ENCODE measurements at places on chromosomes 1 and 21.

DNA sequence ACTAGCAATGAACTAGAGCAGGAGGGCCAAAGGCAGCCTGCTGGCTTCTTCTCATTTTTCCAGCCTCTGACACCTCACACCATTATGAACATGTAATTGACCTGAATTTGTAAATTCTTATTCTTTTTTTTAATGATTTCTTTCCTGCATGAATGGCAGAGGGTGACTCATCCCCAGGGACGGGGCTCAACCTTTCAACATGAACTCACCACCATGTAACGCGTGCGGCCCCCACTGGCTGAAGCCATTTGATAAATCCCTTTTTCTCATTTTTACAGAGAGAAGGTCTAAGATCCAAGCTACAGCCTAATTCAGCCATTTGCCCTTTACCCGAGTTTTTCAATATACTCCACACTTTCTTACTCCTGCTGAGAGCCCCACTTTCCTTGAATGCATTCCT lies 9.3 kb upstream of the ETS2 start:
- no peak for DNase-seq

DNA sequence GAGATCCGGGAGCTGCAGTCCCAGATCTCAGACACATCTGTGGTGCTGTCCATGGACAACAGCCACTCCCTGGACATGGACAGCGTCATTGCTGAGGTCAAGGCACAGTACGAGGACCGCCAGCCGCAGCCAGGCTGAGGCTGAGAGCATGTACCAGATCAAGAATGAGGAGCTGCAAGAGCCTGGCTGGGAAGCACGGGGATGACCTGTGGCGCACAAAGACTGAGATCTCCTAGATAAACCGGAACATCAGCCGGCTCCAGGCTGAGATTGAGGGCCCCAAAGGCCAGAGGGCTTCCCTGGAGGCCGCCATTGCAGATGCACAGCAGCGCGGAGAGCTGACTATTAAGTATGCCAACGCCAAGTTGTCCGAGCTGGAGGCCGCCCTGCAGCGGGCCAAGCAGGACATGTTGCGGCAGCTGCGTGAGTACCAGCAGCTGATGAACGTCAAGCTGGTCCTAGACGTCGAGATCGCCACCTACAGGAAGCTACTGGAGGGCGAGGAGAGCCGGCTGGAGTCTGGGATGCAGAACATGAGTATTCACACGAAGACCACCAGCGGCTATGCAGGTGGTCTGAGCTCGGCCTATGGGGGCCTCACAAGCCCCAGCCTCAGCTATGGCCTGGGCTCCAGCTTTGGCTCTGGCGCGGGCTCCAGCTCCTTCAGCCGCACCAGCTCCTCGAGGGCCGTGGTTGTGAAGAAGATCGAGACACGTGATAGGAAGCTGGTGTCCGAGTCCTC lies 25.5 kb downstream of the ETV3L start:
- peak; percentile 66 for DNase-seq

GRCh38 chr1:89681045-89681729 lies 48.3 kb downstream of the LRRC8C start:
- DNase-seq, result no peak

- DNase-seq, result no peak
Measured at GRCh38 chr1:166200743-166201142, 33.9 kb upstream of the FAM78B start.
